ENCODE measurements at places on chromosomes 3 and 15.
A peak's percentile ranks its signal among the peaks of the same experiment; 100 is the strongest.

DNA sequence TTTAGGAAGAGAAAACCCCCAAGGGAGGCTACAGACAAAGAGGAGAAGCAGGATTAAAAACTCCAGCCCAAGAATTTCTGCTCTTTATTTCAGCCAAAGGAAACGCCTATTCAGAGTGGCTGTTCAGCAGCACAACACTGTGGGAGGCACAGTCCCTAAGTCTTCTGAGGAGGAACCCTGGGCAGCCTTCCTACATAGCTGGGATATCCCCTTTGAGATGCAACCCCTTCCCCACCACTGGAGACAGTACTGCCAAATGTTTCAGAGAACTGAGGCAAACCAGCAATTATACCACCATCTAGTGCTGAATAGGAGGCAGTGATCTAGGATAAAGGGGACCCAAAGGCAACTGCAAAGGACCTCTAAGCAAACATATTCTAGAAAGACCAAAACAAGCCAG is 168.1 kb downstream of the VPS13C start:
- DNase-seq: no peak

- DNase-seq: no peak
Measured at GRCh38 chr15:33030315-33030714, 164.2 kb downstream of the FMN1 start.

- DNase-seq: no peak
Measured at GRCh38 chr3:185934767-185935464, 2.9 kb downstream of the TRA2B start.

DNA sequence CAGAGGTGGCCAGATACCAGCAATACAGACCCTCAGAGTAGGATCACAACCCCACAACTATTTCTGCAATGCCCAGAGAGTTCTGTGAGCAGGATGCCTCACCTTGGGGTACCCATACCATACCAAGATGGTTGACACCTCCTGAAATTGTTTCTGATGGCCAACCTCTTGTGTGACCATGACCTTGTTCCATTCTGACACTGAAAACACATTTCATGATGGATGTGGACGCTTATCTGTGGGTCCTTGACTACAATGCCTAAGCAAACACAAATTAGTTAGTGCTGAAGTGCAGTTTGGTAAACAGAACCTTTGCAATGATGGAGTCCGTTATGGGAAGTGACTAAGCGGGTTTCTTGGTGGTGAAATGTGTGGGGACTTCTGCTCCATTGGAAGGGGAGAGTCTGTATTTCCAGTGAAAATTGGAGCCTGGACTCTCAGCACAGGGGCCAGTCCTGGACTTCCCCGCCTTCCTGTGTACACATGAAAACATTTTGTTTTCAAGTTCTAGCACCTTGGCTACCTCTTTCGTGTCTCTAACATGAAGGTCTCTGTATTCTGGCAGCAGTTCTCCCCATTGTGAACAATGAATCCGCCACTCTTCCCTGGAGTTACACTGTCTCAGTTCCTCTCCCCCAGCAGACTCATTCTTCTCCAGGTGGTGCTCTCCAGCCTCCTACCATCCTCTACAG is 106.2 kb downstream of the XXYLT1 start:
- DNase-seq: no peak

- peak; percentile 67 for DNase-seq
Measured at GRCh38 chr3:52268036-52268435, 10.4 kb downstream of the WDR82 start.
